ENCODE measurements at places on chromosomes 2 and 18.

- no peak for DNase-seq
These were observed 58.1 kb upstream of the FOSL2 start for GRCh38 chr2:28334527-28334894.

DNA sequence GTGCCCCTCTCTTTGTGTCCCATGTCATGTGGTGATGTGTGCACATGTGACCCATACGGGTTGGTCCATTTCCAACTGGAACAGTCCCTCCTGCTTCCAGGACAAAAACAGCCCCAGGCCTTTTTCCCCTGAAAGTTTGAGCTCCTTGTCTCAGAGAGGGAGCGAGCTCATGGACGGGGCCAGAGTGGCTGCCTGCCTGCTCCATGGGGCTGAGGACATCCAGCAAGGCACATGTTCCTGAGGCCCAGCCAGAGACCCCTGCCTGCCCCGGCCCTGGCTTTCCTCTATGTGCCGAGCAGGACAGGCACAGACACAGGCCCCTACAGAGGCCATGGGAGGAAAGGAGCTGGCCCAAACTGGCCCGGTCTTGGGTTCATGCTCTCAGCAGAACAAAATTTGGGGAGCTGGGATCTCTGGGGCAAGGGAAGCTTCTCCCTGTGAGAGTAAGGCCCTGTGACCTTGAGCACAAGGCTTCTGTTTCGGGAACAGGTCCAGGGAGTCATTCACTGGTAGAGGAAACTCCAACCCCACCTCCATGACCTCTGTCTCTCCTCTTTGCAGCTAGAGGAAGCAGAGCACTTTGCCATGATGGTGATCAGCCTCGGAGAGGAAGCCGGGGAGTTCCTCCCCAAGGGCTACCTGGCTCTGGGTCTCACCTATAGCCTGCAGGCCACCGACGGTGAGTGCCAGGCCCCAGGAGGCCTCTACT lies 105.8 kb upstream of the MCFD2 start:
- DNase-seq: no peak

GRCh38 chr2:179862898-179863458 lies 1.6 kb upstream of the ZNF385B start:
- DNase-seq: no peak

DNA sequence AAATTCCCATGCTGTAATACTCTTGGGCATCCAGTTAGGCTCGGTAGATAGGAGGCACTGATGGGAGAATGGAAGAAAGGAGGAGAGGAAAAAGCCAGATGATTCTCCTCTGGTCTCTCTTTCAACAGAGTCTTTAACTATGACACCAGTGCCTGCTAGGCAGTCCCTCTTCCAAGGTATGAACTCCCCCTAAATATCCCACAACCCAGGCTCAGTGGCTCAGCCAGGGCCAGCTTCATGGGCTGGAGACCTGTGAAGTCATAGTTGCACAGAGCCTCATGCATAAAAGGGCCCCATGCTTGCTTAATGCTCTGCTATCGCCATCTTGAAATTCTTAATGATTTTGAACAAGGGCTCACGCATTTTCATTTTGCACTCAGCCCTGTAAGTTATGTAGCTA lies 869.2 kb upstream of the GCFC2 start:
- no peak for DNase-seq

DNA sequence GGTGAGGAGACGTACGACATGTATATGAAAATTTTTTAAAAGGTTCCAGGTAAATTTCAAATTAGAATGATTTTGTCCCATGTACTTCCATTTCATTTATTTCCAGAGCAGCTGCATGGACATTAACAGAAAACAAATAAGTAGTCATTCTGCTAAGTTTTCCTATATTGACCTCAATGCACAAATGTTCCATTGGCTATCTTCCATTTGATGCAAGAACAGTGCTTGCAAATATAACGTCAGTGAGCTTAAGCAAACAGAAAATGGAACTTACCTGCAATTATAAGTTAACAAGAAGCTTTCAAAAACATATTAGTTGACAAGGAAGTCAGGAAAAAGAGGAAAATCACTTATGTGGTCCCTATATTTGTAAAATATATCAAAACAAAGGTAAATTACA lies 16.6 kb downstream of the PAIP2B start:
- no peak for DNase-seq

DNA sequence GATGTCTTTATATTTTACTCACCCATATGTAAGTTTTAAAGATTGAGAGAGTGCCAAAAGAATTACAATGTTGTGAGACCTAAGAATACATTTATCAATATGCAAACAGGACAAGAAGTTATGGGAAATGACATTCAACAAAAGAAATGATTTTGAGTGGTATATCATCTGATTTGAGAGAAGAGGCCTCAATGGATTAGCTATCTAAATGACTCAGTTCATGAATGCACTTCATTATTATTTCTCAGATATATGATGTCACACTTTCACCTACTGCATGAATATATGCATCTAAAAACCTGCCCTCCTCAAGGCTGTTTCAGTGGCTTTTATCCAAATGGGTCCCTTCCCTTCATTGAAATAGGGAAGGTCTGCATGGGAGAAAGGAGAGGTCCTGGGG lies 128.3 kb upstream of the LYPD1 start:
- no peak for DNase-seq

DNA sequence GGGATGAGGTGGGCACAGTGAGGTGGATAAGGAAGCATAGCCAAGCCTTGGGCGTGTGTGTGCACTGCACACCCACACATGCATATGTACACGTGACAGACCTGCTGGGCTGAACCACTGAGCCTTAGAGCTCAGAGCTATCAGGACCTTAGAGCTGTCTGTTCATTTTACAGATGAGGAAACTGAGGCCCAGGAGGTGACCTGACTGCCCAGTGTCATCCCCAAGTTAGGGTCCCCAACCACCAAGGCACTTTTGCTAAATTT lies 8.2 kb upstream of the SNED1 start:
- no peak for DNase-seq
